ENCODE measurements at places on chromosomes 6 and 20. TPM values are rescaled to one million over a fixed set of nuclear protein-coding genes. Genes with fewer than 3 reads are reported as not detected.

The VSX1 gene
- polyA plus RNA-seq: not detected

GRCh38 chr6:120675886-120676285, 658.4 kb downstream of the TBC1D32 start:
- DNase-seq: no peak

DNA sequence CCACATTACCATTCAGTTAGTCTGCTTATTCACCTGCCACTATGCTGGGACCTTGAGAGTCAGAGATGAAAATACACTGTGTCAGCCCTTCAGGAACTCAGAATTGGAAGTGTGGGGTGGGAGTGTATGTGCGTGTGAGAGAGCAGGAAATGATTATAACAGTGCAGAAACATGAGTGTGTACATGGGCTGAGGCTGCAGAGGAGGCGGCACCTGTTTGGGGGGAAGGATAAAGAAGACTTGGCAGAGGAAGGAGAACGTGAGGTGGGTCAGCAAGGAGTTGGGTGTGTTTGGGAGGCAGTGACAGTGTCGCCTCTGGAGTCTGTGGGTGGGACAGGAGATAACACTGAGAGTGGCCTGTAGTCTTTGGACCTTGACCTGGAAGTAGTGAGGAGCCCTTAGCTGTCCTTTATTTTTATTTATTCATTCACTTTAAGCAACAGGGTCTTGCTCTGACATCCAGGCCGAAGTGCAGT, 3.1 kb downstream of the CHMP4B start:
- no peak for DNase-seq

- DNase-seq: no peak
Measured at GRCh38 chr20:31711179-31712111, 11.2 kb downstream of the BCL2L1 start.

The TPX2 gene
- polyA plus RNA-seq: 53.8 TPM

The MPIG6B gene
- polyA plus RNA-seq: 2.3 TPM

The FOXC1 gene
- 82.5 TPM for polyA plus RNA-seq

DNA sequence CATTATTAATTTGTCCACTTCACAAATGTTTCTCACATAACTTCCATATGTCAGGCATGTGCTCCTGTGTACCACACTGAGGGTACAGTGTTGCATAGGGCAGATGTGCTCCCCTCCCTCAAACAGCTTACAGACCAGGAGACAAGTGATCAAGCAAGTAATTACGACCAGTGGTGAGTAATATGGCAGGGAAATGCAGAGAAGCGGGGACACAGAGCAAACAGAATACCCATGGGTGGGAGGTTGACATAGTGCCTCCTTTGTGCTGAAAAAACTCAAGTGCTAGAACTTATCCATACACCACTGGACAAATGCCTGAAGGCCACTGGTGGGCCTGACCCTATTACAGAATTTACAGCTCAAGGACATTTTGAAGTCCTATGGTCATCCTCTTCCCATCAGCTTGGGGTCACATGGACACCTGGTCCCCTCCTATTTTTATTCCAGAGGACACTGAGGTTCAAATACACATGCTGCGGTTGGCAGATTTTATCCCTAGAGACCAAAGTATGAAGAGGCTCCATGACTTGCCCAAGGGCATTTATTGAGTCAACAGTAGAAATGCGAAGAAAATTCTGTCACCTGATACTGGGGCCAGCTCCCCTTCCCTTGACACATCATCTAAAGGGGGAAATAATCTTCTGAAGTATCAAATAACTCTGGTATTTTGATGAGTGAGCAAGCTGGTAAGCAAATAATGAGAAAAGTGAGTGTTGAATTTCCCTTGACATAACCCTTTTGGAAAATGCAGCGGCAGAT, 116.6 kb downstream of the QRSL1 start:
- DNase-seq: no peak

DNA sequence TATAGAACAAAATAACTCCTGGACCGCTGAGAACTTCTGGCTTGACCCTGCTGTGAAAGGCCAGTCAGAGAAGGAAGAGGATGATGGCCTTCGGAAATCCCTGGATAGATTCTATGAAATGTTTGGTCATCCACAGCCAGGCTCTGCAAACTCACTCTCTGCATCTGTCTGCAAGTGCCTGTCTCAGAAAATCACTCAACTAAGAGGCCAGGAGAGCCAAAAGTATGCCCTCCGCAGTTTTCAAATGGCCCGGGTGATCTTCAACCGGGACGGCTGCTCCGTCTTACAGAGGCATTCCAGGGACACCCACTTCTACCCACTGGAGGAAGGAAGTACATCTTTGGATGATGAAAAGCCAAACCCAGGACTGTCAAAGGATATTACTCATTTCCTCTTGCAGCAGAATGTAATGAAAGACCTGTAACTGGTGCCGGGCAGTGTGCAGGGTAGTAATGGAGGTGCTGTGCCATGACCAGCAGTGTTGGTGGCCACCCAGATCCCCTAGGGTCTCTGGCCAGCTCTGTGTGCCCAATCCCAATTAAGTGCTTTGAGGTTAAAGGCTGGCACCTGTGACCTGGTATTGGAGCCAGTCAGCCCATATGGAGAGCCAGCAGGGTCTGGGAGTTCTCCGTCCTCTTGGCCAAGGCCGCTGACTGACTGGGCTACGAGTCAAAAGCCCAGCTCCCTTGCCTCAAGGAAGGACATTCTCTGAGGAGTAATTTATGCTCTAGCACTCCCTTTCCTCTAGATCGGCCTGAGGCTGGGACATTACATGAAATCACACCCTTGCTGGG, 87.1 kb downstream of the TRMT6 start:
- no peak for DNase-seq

DNA sequence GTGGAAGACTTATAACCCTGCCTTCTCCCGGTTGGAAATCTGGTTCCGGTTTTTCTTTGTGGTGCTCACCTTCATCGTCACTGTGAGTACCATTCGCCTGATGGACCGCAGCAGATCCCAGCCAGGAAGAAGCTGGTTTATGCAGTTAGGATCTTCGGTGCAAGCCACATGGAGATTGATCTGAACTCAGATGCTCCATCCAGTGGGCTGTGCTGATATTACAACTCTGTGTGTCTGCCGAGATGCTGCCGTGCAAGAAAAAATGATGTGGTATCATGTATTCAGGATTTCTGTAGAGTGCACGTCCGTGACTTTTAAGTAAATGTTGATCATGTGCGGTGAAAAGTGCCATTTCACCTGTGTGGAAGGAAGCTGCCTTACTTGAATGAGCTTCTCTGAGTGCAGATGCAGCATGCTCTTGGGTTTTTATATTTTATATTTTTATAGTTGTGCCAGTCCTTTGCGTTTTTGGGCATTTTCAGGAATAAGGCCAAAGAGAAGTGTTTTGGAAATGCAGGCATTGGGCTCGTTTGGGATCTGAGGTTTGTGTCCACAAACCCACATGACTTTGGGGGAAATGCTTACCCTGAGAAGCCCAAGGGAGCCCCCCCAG, 39.2 kb downstream of the DYNLT1 start:
- DNase-seq: no peak

DNA sequence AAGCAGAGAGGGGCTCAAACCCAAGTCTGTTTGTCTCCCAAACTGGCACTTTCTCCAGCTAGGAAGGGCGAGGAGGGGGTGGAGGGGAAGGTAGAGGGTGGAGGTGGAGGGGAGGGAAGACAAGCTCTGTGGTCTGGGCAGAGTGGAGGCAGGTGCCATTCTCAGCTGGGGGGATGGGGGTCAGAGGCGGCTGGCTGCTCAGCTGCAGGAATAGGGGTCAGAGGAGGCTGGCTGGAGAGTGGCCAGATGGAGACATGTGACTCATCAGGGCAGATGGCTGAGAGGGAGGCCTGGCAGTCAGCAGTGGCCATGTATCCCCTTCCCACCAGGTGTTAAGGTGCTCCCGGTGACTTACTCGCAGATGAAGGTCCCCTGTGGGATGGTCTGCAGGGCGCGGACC, 3.5 kb upstream of the SLC44A4 start:
- no peak for DNase-seq

DNA sequence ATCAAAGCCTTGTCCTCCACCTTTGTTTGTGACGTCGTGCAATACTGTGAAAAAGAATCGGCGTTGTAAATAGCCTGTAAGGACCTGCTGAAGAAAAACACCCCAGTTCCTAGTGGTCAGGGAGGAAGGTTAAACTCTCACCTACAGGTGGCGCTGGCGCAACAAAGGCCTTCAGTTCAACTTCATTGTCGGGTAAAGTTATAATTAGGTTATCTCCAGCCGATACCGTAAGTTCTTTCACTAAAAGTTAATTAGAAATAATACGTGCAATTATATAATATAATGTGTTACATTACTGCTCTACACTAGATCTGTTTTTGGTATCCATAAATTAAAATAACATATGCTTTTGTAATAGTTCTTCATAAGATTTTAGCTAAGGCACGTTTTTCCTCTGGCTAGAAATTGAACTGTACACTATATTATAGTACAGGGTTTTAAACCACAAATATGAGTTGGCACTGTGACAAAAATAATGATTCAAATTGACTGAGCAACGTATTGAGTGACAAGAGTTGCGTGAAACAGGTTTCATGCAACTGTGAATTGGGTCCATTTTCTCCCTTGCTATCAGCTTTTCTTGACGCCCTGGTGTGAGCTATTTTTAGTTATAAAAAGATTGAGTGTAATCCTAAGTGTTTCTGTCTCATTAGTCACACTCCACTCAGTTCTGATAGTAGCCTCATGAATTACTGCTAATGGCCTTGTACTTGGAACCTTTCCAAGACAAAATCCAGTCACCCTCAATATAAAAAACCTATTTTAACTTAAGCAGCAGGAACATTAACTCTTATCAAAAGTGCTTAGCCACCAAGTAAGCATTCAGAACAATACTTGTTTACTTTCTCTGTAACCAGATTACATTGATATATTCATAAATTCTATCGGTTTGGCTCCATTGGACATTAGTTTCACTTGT, 62.3 kb downstream of the KIAA0319 start:
- peak; percentile 63 for DNase-seq

The LY6G6D gene
- polyA plus RNA-seq: not detected

The CLVS2 gene
- polyA plus RNA-seq: 0.31 TPM

The GRM1 gene
- 0.20 TPM for polyA plus RNA-seq

DNA sequence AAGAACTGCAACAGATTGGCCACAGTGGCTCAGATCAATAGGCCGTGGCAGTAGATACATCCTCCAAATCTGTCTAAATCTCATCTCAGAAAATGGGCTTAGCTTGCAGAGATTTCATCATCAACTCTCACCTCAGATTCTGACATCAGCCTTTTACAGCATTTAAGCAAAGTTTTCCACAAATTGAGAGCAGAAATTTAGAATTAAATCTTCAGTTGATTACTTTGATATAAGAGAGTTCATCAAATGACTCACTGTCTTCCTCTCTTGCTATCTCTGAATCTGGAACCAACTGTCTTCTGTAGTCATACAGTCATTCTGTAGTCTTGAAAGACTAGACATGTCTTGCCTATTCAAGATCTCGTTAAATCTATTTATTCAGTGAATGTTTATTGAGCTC, 45.2 kb upstream of the CTAGE9 start:
- DNase-seq: no peak

GRCh38 chr6:5125152-5126006, 40.2 kb downstream of the PPP1R3G start:
- DNase-seq: no peak

The FAM209B gene
- polyA plus RNA-seq: not detected

- DNase-seq: no peak
Measured at GRCh38 chr6:165186041-165186440, 123.4 kb downstream of the C6orf118 start.

GRCh38 chr20:40810332-40811000, 121.4 kb upstream of the MAFB start:
- no peak for DNase-seq

- DNase-seq: no peak
Measured at GRCh38 chr6:52046456-52046855, 41.0 kb downstream of the PKHD1 start.

DNA sequence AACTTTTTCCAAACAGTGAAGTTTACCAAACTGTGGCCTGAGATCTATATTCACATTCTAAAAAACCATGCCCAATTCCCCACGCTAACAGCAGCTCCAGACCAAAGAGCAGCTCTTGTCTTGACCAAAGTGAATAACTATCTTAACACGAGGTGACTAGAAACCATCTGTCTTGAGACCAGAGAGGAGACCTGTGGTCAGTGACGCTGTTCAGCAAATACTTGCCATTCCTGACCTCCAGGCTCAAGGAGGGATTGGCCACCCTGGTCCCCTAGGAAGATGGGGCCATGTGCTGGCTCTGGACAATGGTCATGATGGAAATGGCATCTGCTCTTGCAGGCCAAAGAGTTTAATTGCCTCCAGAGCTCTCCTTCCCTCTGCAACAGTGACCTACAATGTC, 104.4 kb upstream of the CD93 start:
- DNase-seq: no peak

The MLIP gene
- polyA plus RNA-seq: 0.62 TPM

DNA sequence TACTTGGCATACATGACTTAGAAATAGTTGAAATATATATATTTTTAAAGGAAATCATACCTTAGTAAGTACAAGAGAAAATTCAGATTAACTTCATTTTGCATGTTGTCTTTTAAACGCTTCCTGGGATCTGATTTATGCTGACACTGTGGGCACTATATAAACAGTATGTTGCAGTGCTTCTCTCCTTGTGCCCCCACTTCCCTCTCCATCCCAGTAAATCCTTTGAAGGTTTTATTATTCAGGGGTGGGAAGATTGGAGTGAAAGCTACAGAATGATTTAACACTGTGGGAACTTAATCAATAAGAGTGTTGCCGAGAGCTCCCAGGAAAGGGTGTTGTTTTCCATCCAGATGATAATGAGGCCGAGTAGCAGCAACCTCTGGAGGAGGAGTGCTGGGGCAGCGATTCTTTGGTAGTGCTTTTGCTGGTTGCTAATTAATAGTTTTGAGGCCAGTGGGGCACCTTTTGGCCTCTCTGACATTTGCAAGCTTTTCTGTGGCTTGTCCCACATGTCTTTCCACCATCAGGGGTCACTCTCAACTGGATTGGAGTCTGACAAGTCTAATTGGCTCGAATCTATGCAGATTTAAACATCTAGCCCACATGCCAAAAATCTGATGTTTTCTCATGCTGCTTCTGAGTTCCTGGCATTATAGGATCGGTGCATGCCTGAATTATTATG, 183.0 kb upstream of the MMS22L start:
- DNase-seq: no peak

DNA sequence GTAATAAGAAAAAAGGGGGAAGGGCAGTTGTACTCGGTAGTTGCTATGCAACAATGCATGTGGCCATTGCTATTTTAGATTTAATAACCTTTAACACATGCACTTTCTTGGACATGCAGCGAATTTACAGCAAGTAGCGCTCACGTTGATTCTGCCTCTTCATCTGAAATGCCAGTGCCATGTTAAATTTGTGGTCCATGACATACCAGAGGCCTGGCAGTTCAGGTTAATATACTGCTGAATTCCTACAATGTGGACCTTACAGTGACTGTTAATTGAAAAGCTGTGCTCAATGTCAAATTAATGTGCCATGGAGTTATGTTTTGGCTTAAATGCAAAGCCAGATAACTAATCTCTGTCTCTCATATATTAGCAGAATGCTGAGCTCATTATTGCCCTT, 699.7 kb downstream of the DOK5 start:
- DNase-seq: peak; percentile 16

The NSFL1C gene
- polyA plus RNA-seq: 97.5 TPM
